Retinal pigment epithelial cell (primary cell): ENCODE measurements at places on chromosomes 5 and 9.

GRCh38 chr5:114634967-114635901 is 273.4 kb downstream of the KCNN2 start:
- DNase-seq = no peak

GRCh38 chr9:100589582-100589981 is 11.7 kb downstream of the CAVIN4 start:
- no peak for DNase-seq

- no peak for DNase-seq
Observed at GRCh38 chr5:89844548-89844947, 565.0 kb downstream of the CETN3 start.

- no peak for DNase-seq
Observed at GRCh38 chr9:93713716-93714115, 137.3 kb downstream of the PHF2 start.
